ENCODE measurements at places on chromosomes 3 and 15.
A peak's percentile ranks its signal among the peaks of the same experiment; 100 is the strongest.

DNA sequence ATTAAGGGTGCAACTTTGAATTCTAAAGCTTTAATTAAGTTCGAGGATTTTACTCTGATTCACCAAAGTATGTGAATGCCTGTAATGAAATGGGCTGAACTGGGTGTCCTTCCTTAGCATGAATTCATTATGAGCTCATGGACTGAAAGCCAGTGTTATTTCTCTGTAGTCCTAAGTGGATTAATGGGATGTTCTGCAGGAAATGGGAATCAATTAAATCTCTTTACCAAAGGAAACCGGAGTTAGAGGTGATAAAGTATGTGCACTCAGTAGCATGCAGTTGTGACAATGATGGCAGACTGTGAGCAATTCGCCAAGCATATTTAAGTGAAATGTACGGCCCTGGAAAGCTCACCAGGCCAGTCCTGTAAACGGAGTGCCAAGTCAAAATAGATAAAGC, 138.7 kb downstream of the CHL1 start:
- DNase-seq = no peak

- no peak for DNase-seq
Observed at GRCh38 chr15:63200464-63201249, 11.3 kb downstream of the RAB8B start.

- no peak for DNase-seq
Observed at GRCh38 chr15:63294359-63294758, 17.0 kb downstream of the APH1B start.

GRCh38 chr3:193971261-193971751, 164.6 kb upstream of the HES1 start:
- peak; percentile 42 for DNase-seq

GRCh38 chr3:30012941-30013543, 593.4 kb upstream of the TGFBR2 start:
- DNase-seq = peak; percentile 30

DNA sequence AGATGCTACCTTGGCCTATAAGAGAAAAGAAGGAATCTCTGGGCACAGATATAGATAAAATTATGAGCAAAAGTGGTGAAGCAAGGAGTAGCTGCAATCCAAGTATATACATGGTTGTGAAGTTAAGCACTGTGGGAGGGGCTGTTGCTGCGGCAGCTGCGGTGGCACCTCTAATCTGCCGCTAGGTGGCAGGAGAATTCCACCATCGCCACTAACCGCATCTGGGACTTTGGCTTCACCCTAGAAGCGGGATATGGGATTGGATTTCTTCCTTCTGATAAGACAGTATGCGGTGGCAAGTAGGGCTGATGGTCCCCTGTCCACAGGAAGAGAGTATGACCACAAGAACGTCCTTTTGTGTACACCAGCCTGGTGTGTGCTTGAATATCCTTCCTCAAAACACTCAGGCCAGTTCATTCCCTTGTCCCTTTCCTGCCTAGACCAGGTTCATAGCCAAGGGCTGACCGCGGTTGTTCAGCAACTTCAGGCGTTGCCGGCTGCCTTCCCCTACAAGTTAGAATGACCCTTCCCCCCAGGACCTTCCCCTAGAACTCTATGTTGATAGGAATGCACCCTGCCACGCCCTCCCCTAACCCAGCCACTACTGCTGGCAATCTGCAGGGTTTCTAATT, 5.1 kb downstream of the MAGEL2 start:
- DNase-seq = peak; percentile 36

- DNase-seq = peak; percentile 50
Observed at GRCh38 chr3:54188176-54188791, 65.9 kb downstream of the CACNA2D3 start.

DNA sequence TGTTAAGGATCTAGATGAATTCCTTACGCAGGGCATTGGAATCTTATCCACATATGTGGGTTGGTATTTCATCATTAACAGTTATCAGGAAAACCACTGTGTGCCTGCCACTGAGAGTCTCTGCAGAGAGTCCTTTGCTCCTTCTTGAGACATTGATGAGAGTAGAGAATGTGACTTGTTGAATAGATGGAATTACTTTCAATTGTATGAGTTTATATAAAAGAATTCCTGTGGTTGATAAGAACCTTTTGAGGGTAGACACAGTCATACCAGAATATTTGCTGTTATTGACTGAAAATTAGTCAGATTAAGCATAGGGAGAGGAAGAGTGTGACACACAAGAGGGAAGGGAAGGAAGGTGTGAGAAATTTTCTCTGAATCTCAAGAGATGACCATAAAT, 30.8 kb downstream of the ARHGEF26 start:
- no peak for DNase-seq

DNA sequence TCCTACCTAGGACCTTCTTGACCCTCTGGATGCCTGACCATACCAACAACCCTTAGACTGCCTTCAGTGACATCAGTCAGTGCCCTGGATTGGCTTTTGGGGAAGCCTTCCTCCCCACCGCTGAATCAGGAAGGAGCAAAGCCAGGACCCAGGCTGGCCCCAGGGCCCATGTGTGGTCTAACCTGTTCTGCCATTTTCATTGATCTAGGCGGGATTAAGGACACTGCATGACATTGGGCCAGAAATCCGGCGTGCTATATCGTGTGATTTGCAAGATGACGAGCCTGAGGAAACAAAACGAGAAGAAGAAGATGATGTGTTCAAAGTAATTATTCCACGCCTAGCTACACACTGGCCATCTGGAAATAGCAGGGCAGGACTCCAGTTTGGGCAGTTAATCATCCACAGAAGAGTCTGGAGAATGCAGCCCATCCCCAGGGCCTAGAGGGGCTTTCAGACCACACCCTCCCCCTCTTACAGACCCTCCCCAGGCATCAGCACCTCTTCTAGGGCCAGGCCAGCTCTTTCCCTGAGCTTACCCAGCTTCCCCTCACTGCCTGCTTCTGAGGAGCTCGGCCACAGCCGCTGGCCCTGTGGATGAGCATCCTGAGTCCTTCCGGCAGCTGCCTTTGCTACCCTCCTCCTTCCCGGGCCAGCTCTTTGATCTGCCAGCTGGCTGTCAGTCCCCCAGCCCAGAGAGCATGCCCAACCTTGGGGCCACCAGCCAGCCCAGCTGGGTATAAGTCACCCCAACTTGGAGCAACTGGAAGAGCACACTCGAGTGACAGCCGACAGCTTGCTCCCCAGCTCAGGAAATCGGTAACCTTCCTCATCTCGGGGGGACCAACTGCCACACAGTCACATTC, 45.9 kb downstream of the CHDH start:
- DNase-seq = no peak

DNA sequence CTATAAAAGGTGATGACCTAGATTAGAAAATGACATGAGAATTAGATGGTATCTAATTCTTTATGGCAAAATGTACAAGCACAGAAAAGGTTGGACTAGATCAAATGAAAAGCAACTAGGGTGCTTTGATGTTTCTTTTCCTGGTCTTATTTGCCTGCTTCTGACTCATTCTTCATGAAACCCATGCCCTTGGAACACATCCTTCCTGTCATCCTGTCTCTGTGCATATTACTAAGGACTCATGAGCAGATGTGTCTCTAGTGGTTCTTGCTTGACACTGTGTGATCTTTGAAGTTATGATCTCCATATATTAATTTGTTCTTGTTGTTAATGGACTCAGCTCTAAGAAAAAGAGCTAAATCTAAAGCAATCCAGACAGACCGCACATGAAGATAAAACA, 314.0 kb downstream of the ERC2 start:
- DNase-seq = no peak

GRCh38 chr15:35078221-35078915, 6.7 kb downstream of the NANOGP8 start:
- peak; percentile 71 for DNase-seq

DNA sequence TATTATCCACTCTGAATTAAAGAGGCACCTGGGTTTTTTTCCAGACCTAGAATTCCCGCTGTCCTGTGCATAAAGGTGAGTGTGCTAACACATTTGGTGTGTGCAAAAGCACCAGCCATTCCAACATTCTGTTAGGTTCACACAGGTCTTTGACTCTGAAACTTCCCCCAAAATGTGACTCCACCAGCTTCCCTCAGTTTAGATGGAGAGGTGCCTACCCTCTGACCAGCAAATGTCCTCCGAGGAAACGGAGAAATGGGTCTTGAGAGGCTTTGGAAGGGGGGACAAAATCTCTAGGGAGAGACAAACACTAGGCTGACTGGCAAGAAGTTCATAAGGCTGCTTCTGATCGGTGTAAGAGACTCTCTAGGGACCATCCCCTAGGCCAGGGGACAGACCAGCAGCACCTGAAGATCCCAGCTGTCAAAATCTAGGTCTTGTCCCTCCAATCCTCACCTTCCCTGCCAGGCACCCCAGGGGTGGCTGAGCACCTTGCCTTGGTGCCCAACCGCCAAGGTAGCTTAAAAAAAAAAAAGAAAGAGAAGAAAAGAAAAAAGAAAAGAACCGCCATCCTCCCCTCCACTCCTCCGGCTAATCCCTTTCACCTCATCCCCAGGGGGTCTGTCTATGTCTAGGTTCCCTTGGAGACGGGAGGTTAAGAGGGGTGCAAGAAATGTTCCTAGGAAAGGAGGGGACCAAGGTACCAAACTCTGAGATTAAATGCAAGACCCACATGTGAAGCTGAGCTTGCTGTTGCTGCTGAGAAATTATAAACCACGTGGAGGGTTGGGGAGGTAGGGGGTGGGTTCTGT, 2.0 kb upstream of the MECOM start:
- no peak for DNase-seq

GRCh38 chr3:23112491-23112890, 90.6 kb upstream of the UBE2E2 start:
- DNase-seq = peak; percentile 5

DNA sequence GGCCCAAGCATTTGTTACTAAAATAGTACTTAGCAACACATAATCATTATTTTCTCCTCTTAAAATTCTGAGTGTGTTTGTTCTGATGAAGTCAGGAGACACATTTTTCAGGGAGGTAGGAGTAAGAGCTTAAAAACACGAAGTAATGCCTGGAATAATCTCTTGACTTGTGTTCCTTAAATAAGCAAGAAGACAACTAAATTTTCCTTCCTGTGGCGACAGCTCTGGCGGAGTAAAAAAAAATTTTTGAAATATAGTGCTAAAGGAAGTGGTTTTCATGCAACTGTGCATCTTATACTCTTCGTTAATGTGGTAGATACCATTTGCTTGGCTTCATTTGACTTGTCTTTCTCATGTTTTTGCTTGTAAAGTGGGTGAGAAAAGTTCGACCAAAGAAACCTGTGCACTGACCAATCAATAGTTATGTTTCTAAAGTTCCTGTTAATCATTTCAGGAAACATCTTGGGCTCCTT, 11.1 kb upstream of the MBNL1 start:
- DNase-seq = no peak

- DNase-seq = no peak
Observed at GRCh38 chr3:11910971-11911531, 64.4 kb upstream of the TAMM41 start.

DNA sequence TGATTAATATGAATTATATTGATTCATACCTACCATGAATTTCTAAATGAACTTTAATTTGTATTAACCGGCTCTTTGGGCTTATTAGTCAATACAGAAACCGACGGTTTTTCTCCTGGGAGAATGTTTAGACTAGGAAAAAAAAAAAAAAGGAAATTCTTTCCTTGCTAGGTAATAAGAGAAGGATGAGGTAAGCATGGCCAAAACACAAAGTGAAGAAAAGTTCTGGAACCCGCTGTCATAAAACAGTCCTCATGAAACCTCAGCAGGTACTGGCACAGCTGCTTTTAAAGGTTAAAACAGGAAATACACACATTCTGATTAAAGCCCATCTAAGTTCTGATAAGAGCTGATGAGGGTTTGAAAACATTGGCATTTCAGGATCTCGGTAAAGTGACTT, 30.8 kb upstream of the PSTPIP1 start:
- no peak for DNase-seq

GRCh38 chr3:184513276-184514170, 48.1 kb upstream of the EPHB3 start:
- peak; percentile 91 for DNase-seq

GRCh38 chr3:155949453-155950217, 79.2 kb downstream of the GMPS start:
- no peak for DNase-seq

DNA sequence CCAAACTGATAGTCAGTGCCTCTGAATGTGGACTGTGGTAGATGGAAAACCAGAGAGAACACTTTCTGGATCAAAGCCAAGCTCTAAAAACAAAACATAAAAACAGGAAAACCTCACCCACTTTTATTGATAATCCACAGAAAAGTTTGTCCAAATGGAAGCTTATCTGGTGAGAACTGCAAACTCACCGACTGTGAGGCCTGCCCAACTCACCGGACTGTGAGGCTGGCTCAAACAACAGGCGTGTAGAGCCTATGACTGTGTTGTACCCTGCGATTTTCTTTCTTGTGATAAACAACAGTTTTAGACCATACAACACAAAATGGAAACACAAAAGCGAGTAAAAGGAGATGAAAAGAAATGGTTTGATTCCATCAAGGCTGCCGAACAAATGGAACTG, 7.2 kb downstream of the PRR23C start:
- DNase-seq = no peak

GRCh38 chr3:46065294-46065705, 38.0 kb upstream of the XCR1 start:
- peak; percentile 14 for DNase-seq

- no peak for DNase-seq
Observed at GRCh38 chr3:113285226-113285625, 73.9 kb downstream of the BOC start.

DNA sequence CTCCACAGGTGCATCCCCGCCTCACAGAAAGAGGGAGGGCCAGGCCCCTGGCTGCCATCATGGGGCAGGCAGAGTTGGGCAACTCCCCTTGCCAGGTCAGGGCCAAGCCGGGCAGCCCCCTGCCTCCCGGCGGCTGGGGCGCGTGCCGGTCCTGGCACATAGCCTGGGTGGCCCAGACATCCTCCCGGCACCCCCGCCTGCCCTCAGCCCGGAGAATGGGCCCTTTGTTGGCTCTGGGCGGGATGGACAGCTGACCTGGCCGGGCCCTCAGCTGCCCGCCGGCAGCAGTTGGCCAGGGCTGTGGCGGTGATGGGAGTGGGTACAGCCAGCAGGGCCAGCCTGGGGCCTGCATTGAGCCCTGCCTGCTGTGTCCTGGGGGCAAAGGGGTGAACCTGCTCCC, 16.5 kb downstream of the PLXNA1 start:
- no peak for DNase-seq

- no peak for DNase-seq
Observed at GRCh38 chr3:191919491-191920026, 458.6 kb downstream of the PYDC2 start.

- no peak for DNase-seq
Observed at GRCh38 chr15:100759106-100759505, 120.5 kb upstream of the ALDH1A3 start.

GRCh38 chr15:101162701-101163483, 89.0 kb downstream of the CHSY1 start:
- DNase-seq = no peak
